ENCODE measurements at places on chromosomes 5 and 9.

- no peak for DNase-seq
Observed at GRCh38 chr5:88602584-88602983, 280.4 kb downstream of the MEF2C start.

DNA sequence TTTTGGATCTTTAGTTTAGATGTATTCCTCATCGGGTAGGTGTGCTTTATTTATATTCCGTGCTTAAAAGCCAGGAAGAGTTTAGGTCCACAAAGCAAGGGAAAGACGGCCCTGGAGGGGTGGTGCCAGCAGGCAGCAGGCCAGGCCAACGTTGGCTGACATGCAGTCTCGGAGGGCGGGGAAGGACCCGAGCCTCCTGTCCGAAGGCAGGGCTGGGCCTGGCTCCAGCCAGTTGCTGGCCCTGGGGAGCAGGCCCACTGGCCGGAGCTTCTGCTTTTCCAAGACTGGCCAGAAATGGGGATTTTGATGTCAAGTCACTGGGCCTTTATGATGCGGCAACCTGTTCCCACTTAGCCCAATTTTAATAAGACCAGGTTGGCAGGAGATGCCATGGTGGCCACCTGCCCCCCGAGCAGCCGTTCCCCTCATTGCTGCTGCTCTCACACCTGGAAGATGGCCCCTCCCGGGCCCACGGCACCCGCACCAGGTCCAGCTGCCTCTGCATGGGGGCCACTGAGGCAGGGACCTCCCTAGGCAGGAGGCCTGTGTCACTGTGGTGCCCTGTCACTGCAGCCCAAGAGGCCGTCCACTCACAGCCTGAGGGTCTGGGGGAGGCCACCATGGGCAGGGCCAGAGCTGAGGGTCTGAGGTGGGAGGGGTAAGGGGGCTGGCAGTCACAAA, 23.2 kb downstream of the LPCAT1 start:
- DNase-seq = no peak

GRCh38 chr9:38201844-38202243, 132.8 kb upstream of the SHB start:
- DNase-seq = no peak

- DNase-seq = no peak
Observed at GRCh38 chr9:76911971-76912370, 6.1 kb upstream of the PRUNE2 start.

DNA sequence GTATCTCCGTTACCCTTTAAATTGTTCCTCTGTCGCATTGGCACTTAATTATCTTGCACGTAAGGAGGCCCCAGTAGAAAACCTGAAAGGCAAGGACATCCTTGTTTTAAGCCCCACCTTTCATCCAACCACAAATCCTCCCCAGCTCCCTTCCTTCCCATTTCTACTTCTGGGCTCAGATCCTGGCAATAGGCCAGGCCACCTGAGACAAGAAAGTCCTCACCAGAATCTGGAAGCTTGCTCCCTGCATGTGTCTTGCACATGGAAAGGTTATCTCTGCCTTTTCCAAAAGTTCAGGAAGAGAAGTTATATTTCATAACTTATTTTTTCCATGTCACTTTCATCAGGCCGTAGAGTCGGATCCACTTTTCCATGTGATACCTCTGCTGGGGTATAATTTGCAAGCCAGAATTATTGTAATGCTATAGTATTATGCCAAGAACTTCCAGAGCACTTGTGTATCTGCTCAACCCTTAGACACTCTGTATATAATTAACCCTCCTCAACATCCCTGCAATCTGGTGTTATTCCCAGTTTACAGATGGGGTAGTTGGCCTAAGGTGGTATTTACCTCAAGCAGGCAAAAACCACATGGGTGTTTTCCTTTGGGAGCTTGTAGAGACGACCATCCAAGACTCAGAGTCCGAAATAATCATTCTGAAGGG, 2.6 kb upstream of the SHB start:
- no peak for DNase-seq

DNA sequence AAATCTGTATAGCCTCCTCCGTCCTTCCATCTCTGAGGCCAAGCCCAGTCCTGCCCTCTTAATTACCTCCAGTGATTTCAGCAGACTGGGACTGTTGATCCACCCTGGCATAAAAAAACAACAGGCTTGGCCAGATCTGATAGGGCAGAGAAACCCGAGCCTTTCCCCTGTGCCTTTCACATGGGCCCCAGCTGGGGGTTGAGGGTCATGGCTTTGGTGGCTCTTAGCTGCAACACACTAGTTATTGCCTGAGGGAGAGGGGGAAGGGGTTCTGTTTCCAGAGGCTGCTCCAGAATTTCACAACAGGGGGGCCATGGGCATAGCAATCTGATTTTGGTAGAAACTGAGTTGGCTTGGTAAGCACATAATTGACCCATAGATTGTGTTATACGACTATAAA, 21.2 kb upstream of the PANK3 start:
- no peak for DNase-seq

DNA sequence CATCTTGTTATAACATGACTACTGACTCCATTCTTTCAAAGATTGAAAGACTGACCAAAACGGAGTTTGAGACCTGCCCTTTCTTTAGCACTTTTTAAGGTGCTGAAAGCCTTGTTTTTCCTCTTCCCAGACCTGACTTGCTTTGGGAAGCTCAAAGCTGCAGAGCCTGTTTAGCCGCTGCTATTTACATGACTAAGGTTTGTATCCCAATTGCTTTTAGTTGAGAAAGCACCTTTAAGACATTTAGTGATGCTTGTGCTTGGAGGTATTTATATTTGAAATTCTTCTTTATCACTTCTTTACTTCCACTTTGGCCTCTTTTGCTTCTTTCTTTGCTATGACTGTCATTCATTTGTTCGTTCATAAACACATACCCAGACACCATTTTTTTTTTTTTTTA, 182.6 kb upstream of the ELL2 start:
- no peak for DNase-seq

DNA sequence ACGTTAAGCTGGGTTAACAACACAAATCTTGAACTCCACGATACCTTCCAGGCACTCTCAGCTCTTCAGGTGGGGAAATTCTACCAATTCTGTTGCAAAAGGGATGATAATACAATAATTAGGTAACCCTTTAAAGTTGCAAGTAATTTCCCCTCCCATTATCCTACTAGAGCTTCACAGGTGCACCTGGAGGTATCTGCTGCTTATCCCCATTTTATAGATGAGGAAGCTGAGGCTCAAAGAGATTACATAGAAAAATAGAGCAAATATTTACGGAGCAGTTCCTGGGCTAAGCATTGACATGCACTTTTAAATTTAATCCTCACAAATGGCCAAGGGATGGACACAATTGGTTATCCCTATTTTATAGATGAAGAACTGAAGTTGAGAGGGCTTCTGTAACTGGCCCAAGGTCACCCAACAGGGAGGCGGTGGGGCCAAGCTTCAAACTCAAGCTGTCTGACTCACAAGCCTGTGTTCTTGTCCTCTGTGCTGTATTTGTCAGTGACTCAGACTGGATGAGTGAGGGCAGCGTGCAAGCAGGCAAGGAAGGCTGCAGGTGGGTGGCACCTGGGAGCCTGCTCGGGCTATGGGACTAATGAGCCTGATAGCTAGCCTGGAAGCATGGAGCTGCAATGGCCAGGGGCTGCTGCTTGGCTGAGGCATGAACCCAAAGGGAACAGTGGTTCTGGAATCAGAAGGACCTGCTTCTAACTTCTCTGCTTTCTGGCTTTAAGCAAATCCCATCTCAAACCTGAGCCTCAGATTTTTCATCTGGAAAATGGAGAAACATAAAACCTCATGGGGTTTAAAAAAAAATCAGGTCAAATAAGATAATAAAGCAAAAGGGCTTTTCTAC, 105.5 kb downstream of the PDE6A start:
- no peak for DNase-seq

- DNase-seq = no peak
Observed at GRCh38 chr5:64502196-64502595, 3.6 kb upstream of the RGS7BP start.

DNA sequence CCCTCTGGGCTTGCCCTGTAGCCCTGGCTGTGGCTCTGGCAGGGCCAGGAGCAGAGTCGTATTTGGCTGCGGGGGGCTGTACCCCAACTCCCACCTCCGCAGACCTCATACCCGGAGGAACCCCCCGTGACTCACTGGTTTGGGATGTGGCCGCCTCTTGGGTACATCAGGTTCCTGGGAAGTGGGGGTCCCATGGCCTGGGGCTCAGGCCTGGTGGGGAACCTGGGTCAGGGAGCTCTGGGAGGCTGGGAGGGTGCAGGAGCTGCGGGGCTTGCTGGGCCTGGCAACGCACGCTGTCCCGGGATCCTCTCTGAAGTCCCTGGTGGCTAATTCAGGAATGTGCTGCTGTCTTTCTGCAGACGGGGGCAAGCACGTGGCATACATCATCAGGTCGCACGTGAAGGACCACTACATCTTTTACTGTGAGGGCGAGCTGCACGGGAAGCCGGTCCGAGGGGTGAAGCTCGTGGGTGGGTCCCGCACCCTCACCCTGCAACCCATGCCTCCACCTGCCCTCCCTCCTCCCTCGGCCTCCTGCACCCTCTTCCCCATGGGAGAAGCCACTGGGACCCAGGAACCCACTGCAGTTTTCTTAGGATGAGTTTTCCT, 2.4 kb downstream of the LCN1 start:
- no peak for DNase-seq

DNA sequence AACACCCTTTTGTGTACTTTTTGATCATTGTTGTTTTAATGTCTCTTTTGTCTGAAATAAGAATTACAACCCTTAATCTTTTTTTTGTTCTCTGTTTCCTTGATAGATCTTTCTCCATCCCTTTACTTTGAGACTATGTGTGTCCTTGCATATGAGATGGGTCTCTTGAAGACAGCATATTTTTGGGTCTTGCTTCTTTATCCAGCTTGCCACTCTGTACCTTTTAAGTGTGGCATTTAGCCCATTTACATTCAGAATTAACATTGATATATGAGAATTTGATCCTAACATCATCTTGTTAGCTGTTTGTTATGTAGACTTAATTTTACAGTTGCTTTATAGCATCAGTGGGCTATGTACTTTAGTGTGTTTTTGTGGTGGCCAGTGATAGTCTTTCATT, 382.5 kb downstream of the MED10 start:
- DNase-seq = no peak

GRCh38 chr5:58043032-58043945, 416.6 kb downstream of the PLK2 start:
- DNase-seq = no peak

GRCh38 chr5:73999297-73999696, 373.3 kb downstream of the ARHGEF28 start:
- no peak for DNase-seq

DNA sequence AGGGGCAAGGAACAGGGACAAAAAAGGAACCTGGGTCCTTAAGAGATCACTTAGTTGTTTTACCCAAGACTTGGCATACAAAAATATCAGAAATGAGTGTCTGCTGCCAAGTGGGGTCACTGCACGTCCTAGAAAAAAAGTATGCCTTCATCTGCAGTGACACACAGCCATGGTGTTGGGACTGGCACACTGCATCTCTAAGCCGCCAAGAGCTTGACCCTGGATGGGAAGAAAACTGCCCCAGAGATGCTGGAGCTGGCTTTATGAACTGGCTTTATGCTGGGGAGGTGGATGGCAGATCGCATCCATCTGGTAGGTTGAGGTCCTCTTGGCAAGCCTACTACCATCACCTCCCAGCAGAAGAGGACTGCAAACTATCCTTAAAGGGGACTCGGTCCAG, 51.7 kb downstream of the IRF1 start:
- no peak for DNase-seq

DNA sequence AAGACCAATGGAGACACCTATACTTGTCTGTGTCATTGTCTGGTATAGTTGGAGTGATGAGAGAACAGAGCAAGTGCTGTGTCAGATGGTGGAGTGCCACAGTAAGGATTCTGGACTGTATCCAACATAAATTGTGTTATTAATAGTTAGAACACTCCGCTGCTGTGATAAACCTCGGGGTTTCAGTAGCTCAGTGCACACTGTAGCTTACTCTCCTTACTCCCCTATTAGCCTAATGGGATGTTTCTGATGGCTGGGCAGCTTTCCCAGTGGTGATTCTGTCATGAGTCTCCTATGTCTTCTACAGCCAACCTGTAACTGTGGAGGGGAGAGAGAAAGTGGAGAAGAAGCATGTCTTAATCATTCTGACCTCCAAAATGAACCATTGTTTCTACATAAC, 127.6 kb upstream of the PTCH1 start:
- DNase-seq = no peak

DNA sequence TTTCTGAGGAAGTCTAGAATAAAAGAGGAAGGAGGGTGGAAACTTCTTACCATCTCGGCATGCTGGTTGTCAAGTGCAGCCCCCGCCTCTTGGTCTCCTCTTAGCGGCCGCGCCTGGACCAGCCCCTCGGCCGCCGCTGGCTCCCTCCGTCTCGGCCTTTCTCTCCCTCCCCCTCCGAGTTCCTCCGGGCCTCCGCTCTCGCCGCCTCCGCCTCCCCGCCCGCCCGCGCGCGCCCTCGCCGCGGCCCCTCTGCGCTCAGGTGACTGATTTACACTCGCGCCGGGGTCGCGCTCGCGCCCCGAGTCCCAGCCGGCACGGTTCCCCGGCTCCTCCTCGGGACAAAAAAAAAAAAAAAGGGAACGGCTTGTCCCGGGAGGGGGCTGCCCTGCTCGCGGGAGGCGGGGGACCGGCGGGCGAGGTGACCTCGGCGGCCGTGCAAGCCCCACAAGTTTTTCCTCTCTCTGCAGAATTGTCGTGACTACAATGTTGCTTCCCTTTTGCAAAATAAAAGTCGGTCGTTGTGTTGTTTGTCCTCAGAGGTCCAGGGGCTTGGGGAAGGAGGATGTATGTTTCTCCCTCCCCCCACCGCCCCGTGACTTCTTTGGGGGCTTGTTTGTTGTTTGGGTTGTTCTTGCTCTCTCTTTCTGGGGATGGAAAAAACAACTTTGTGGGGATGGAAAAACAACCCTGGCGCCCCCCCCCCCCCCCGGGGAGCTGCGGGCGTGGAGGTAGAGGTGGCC, at the start of gene BNC2:
Gene BNC2 (minus strand): TSS at position 75 of the 740 bp plus-strand sequence. CDS start 22 bp downstream, at position 53.
- no peak for DNase-seq

- no peak for DNase-seq
Observed at GRCh38 chr5:135348918-135349317, 50.1 kb downstream of the MACROH2A1 start.

GRCh38 chr9:129235931-129236331, 57.9 kb upstream of the IER5L start:
- DNase-seq = peak; percentile 47
